Breast epithelium (tissue), 4 donors: ENCODE measurements at places on chromosomes 4 and X. TPM values are rescaled to one million over a fixed set of nuclear protein-coding genes. Genes with fewer than 3 reads are reported as not detected.
A peak's percentile ranks its signal among the peaks of the same experiment; 100 is the strongest.

DNA sequence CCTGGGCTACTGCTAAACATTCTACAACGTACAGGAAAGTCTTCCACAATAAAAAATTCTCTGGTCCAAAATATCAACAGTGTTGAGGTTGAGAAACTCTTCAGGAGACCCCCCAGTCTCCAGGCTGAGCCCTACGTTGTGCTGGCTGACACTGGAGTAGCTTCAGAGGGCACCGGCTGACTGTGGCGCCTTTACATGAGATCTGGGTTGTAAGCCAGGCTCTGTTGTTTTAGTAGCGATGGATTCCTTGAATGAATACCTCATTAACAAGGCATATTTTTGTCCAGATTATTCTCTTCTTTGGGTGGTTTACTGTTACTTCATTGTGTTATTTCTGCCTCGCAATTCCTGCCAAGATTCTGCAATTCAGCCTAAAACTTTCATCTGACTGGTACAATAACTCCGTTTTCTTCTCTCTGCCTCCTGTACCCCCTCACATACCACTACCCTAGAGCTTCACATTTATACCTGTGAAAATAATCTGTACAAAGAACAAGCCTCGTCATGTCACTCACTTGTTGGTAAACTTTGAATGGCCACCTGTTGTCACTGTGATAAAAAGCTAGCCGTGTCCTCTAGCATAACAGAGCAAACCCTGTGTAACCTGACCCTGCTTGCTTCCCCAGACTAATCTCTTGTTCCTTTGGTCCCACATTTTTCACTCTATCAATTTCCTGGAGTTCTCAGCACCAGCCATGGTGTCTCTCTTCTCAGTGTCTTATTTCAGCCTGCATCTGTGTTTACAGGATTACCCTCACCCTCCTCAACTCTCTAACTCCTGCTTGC is 1476.1 kb upstream of the TENM3 start:
- no peak overlapping the region for H3K4me3 ChIP-seq
- DNase-seq, result no peak
- H3K36me3 ChIP-seq, result no peaks in the 10 kb centered on the region

DCHS2 gene
- total RNA-seq, result 2.8 TPM

DSPP gene
- total RNA-seq, result not detected

- H3K27ac ChIP-seq, result no peak overlapping the region
- DNase-seq, result no peak
Observed at GRCh38 chr4:178351185-178351584, 908.9 kb upstream of the AGA start.

DNA sequence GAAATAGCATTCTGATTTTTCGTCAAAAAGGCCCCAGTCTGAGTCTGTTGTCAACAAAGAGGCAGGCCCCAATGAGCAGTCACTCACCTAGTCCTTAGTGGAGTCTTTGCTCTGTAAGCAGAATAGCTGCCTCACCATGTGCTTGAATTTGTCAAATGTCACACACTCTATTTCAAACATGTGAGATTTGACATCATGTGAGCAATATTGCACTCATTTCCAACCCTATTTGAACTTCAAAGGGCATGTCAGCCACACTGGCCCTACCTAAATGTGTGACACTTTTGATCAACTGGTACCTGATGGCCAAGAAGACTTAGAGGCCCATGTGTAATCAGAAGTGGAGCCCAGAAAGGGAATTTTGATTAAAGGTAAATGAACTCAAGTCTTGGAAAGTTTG is 59.4 kb upstream of the PLAC1 start:
- no peak overlapping the region for H3K27ac ChIP-seq
- no peaks in the 10 kb centered on the region for H3K4me1 ChIP-seq
- no peaks in the 10 kb centered on the region for H3K36me3 ChIP-seq
- no peak for DNase-seq

DNA sequence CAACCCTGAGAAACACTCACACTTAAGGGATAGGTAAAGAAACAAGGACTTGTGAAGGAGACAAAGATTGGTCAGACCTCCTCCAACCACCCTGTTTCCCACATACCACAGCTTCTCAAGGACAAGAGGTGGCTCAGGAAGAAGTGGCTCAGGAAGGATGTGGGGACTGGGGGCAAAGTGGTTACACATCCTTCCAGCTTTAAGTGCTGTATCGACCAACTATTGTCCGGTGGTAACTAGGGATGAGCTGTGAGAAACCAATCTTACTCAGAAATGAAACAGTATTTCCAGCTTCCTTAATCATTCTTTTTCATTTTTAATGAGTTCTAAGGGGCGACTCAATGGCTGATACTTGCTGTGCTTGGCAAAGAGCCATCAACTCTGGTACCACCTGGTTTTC is 8.5 kb upstream of the LHFPL1 start:
- H3K27me3 ChIP-seq, result peaks cover 25% of the 10 kb centered on the region
- DNase-seq, result no peak
- H3K27ac ChIP-seq, result no peak overlapping the region
- no peak overlapping the region for H3K4me3 ChIP-seq
- no peaks in the 10 kb centered on the region for H3K36me3 ChIP-seq

- H3K27me3 ChIP-seq, result no peaks in the 10 kb centered on the region
- no peak overlapping the region for H3K27ac ChIP-seq
- no peak overlapping the region for H3K4me3 ChIP-seq
- H3K4me1 ChIP-seq, result no peaks in the 10 kb centered on the region
- H3K36me3 ChIP-seq, result no peaks in the 10 kb centered on the region
- no peak for DNase-seq
Observed at GRCh38 chr4:81256059-81256970, 41.3 kb upstream of the PRKG2 start.

GRCh38 chr4:180564448-180564847 is 1678.8 kb upstream of the TENM3 start:
- no peak for DNase-seq
- H3K27me3 ChIP-seq, result no peaks in the 10 kb centered on the region
- H3K36me3 ChIP-seq, result no peaks in the 10 kb centered on the region

TSPAN7 gene
- 25.9 TPM for total RNA-seq

GRCh38 chr4:102823897-102824296 is 3.5 kb downstream of the UBE2D3 start:
- H3K27me3 ChIP-seq, result no peaks in the 10 kb centered on the region
- DNase-seq, result no peak
- H3K36me3 ChIP-seq, result no peaks in the 10 kb centered on the region
- peaks cover 21% of the 10 kb centered on the region for H3K4me1 ChIP-seq
- peak overlapping the region; percentile 91 for H3K4me3 ChIP-seq

DNA sequence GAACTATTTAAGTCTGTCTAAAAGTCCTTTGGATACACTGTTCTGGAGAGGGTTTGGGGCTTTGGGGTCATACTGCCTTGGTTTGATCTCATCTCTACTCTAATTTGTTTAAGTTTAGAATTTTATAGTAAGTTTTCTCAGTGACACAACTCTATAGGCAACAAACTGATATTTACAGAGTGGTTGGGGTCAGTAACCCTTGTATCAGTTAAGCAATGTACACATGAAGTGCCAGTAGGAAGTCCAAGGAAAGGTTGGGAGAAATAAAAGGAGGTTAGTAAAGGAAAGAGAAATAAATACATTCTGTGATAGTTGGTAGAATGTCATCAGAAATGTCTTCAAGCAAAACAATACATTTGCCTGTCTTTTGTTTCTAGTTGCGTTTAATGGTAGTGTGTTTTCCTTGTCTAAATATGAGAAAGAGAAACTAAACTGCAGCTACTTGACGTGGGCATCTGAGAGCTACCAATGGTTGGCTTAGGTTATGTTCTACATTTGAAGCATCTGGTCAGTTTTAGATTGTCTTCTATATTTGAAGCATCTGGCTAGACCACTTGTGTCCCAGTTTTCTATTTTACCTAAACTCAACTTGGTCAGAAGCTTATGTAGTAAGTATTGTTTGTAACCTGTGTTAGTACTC is 6.9 kb downstream of the ATP7A start:
- no peak overlapping the region for H3K4me3 ChIP-seq
- no peak overlapping the region for H3K27ac ChIP-seq
- no peak for DNase-seq
- H3K4me1 ChIP-seq, result no peaks in the 10 kb centered on the region
- no peaks in the 10 kb centered on the region for H3K27me3 ChIP-seq
